Mesothelial cell of epicardium (in vitro differentiated cells): ENCODE measurements at places on chromosomes 2 and 18. TPM values are rescaled to one million over a fixed set of nuclear protein-coding genes. Genes with fewer than 3 reads are reported as not detected.

DNA sequence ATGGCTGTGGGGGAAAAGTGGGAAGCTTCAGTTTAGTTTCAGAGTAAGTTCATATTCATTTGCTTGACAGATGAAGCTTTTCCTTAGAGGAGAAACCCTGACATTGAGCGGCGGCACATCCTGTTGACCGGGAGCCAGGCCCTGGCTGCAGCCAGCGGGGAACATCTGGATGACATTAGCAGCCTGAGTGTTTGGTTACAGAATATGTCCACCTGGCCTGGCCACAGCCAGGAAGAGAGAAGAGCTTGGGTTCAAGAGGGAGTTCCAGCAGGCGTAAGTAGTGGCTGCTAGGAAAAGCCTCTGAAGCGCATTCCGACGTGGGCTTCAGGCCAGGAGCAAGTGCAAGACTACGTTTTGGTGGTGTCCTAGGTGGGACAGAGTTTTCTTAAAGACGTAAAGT, 144.9 kb upstream of the MYCN start:
- DNase-seq = no peak

The RAB6C gene
- total RNA-seq = 0.16 to 0.18 TPM in 2 of 3 replicates, not detected in the other

- no peak for DNase-seq
These were observed 134.1 kb upstream of the ITGB6 start for GRCh38 chr2:160334028-160334741.

GRCh38 chr2:68776124-68776523, 41.5 kb downstream of the ARHGAP25 start:
- no peak for DNase-seq
